AG04450 (cell line): ENCODE measurements at places on chromosomes 3 and 15. TPM values are rescaled to one million over a fixed set of nuclear protein-coding genes. Genes with fewer than 3 reads are reported as not detected.

DNA sequence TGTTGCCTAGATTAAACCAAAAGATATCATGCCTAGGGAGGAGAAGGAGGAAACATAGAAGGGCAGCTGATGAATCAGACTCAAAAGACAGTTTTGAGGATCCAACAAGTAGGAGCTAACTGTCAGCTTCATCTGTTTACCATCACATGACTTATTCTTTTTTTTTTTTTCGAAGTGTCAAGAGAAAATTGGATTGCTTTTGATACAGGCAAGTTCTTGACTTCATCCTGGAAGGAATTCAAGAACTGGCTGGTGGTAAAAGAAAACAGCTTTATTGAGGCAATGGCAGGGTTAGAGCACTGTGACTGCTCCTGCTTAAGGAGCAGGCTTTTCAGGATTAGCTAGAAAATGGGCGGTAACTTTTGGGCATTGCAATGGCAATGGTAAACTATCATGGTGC lies 227.5 kb upstream of the KCNMB2 start:
- no peak for DNase-seq

IL5RA gene
- not detected in 2 replicates for polyA plus RNA-seq

CAPN3 gene
- 1.1 and 1.2 TPM in 2 replicates for polyA plus RNA-seq

MLF1 gene
- 6.7 and 10.1 TPM in 2 replicates for polyA plus RNA-seq

- DNase-seq, result no peak
Observed at GRCh38 chr3:5347486-5347885, 160.0 kb downstream of the EDEM1 start.

- no peak for DNase-seq
Observed at GRCh38 chr3:153897025-153897723, 224.0 kb upstream of the ARHGEF26 start.

GPR160 gene
- polyA plus RNA-seq, result 0.07 and 0.27 TPM in 2 replicates

WDR73 gene
- 18.7 and 19.0 TPM in 2 replicates for polyA plus RNA-seq

GRCh38 chr3:20230954-20231353 lies 44.9 kb upstream of the SGO1 start:
- DNase-seq, result no peak

C3orf20 gene
- polyA plus RNA-seq, result not detected in 2 replicates

- no peak for DNase-seq
Observed at GRCh38 chr3:40229386-40229785, 80.1 kb upstream of the EIF1B start.

DNA sequence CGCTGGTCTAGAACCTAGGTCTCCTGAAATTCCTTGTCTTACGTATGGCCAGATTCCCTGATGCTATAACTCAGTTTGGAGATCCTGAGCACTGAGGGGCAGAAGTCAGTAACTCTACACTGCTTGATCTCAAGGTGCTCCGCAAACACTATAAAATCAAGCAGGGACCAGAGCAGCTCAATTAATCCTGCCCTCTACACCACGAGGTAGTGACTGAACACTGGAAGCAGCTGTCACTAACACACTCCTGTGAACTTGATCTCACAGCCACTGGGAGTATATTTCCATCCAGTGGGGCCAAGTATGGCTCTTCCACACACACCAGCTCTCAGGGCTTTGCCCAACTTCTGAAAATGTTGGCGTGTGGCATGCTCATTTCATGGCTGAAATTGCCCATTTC lies 51.0 kb downstream of the EDEM1 start:
- DNase-seq, result no peak

ZCWPW2 gene
- polyA plus RNA-seq, result 0.65 and 0.76 TPM in 2 replicates

- DNase-seq, result no peak
Observed at GRCh38 chr3:37502621-37503020, 328.2 kb upstream of the LRRFIP2 start.

GRCh38 chr3:59609657-59610348 lies 560.0 kb upstream of the CFAP20DC start:
- no peak for DNase-seq

- no peak for DNase-seq
Observed at GRCh38 chr15:94857466-94857865, 626.1 kb downstream of the MCTP2 start.

DNA sequence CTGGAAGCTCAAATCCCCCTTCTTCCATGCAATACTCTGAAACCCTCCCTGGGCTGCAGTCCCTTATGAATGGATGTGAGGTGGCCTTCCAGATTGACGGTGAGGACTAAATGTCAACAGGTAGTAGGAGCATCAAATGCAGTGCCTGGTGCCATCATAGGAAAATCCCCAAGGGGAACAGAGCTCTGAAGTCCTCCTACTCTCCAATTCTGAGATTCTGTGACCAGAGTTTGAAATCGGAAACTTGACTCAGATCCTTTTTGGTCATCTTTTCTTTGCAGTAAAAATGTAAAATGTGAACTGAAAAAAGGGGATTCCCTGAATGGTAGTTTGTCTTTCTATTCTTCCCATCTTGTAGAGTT lies 68.8 kb upstream of the TJP1 start:
- no peak for DNase-seq

DNA sequence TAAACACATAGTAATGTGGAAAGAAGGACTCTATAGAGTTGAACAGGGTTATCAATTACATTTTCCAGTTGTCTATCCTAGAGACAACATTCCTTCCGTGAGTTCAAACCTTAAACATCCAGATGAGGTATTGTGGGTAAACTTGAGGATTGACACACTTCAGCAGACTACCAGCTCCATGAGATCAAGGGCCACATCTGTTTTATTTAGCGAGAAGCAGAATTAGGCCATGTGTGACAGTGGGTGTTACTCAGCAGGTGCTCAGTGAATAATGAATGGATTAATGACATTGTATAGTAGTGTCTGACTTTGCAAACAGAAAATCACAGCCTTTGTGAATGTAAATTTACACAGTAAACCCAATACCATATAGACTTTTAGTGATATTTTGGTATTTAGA lies 941.1 kb upstream of the CFAP20DC start:
- no peak for DNase-seq
